ENCODE measurements at places on chromosomes 1 and 21.

- no peak for DNase-seq
Observed at GRCh38 chr1:232390590-232390989, 239.3 kb downstream of the SIPA1L2 start.

DNA sequence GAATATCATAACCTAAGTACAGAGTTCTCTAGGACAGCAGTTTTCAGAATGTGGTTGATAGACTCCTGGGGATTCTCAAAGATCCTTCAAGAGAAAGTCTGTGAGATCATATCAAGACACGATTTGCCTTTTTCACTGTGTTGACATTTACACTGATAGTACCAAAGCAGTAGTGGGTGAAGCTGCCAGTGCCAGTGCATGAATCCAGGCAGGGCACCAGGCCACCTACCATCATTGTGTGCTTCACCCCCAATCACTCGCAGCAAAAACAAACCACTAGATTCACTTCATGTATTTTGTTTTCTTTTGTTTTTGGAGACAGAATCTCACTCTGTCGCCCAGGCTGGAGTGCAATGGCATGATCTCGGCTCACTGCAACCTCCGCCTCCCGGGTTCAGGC lies 23.9 kb downstream of the DNAJC16 start:
- no peak for DNase-seq

- no peak for DNase-seq
Observed at GRCh38 chr21:45836268-45836655, 145.3 kb upstream of the COL6A1 start.

GRCh38 chr1:50853325-50853724 lies 106.7 kb downstream of the FAF1 start:
- DNase-seq: no peak

DNA sequence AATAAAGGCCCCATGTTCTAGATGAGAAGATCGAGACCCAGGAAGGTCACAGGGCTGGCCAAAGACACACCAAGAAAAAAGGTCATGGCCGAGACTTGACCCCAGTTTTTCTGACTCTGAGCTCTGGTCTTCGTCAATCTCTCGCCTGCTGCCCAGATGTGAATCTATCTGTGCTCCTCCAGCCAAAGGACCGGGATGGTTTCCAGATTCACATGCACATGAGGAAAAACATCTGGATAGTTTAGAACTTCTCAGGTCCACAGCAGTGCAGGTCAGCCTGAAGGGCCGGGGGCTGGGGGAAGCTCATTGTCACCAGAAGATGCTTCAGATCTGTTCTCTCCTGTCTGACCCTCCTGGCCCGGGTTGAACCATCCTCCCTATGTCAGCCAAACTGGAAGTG lies 49.0 kb downstream of the KCNN3 start:
- no peak for DNase-seq

GRCh38 chr1:23288671-23289070 lies 55.4 kb downstream of the HNRNPR start:
- no peak for DNase-seq

GRCh38 chr1:226154593-226154992 lies 31.9 kb downstream of the ACBD3 start:
- DNase-seq: no peak

DNA sequence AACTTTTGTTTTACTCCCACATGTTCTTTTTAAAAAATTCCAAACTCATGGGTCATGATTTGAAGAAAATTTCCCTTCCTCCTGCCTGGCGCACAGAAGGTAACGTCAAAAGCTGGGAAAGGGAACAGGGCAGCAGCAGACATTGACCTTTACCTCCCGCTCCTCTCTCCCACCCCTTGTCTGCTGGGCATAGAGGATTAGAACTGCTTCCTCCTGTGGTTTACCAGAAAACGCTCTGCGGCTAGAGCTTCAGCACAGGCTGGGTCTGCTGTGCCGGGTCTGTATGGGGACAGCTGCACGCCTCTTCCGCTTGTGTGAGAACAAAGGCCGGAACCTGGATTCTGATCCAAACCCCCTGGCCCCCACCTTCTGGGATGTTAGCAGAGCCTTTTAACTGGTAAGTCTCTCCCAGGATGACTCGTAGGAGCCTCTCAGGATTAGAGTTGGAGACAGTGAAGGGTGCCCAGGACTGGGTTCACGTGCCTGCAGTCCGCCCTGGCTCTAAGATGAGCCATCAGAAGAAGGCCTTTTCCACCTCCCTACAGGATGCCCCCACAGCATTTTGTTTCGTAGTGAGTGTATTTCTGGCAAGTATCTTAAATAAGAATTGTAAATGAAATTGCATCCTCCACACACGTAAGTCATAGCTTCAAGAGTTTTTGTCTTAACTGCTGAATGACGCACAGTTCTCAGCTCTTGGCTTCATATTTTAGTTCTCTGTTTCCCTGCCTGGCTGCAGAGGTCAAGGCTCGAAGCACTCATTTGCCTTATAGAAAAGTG lies 5.2 kb downstream of the H6PD start:
- DNase-seq: no peak

- DNase-seq: no peak
Observed at GRCh38 chr1:71908303-71908702, 374.0 kb downstream of the NEGR1 start.

- no peak for DNase-seq
Observed at GRCh38 chr1:247966532-247967204, 1.6 kb downstream of the OR2AK2 start.

DNA sequence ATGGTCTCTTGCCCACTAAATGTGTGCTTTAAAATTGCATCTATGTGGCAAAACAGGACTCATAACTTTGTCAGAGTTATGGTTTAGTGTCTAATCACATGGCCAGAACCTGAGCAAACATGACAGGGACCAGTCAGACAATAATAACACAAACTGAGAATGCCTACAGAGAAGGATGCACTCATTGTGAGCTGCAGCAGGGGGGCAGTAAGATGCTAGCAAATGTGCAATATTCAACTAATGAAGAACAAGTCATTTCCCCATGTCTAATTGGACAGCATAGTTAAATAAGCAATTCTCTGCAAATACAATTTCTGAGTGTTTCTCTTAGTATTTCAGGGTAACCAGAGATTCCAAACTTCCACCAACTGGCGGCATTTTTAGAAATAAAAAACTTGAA lies 30.8 kb downstream of the SPAG17 start:
- no peak for DNase-seq

- DNase-seq: no peak
Observed at GRCh38 chr1:108072776-108073175, 107.8 kb upstream of the VAV3 start.

Measured in H1 (cell line).